Naive thymus-derived CD4-positive, alpha-beta T cell (primary cell): ENCODE measurements at places on chromosomes 7 and 10.

- H3K36me3 ChIP-seq: no peaks in the 10 kb centered on the region
- no peak overlapping the region for H3K4me3 ChIP-seq
- no peak for DNase-seq
- H3K27ac ChIP-seq: no peak overlapping the region
- H3K27me3 ChIP-seq: no peaks in the 10 kb centered on the region
Observed at GRCh38 chr7:38585572-38586354, 45.4 kb downstream of the AMPH start.

DNA sequence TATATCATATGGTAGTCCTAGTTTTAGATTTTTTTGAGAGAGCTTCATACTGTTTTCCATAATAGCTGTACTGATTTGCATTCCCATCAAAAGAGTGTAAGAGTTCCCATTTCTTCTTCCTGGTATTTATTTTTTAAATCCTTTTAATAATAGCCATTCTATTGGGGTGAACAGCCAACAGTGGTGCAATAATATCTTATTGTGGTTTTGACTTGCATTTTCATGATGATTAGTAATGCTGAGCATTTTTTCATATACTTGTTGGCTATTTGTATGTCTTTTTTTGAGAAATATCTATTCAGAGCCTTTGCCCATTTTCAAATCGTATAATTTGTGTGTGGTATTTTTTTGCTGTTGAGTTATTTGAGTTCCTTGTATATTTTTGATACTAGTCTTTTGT is 167.4 kb downstream of the FZD1 start:
- DNase-seq: no peak
- no peak overlapping the region for H3K4me3 ChIP-seq
- no peaks in the 10 kb centered on the region for H3K36me3 ChIP-seq
- no peak overlapping the region for H3K27ac ChIP-seq
- no peaks in the 10 kb centered on the region for H3K27me3 ChIP-seq

DNA sequence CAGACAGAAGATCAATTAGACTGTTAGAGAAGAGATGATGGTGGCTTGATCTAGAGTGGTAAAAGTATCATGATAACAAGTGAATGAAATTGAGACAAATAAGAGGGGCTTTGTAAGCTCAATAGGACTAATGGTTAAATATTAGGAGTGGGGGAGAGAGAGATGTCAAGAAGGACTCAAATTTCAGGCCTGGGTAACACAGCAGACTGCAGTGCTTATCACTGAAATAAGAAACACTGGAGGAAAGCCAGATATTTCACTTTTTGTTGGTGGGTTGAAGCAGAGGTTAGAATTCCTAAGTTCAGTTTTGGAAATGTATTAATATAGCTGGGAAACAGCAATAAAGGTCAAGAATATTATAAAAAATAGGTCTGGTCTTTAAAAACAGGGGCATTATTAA is 74.6 kb downstream of the ORC5 start:
- no peaks in the 10 kb centered on the region for H3K4me1 ChIP-seq
- H3K27me3 ChIP-seq: no peaks in the 10 kb centered on the region
- no peak overlapping the region for H3K27ac ChIP-seq
- DNase-seq: no peak

DNA sequence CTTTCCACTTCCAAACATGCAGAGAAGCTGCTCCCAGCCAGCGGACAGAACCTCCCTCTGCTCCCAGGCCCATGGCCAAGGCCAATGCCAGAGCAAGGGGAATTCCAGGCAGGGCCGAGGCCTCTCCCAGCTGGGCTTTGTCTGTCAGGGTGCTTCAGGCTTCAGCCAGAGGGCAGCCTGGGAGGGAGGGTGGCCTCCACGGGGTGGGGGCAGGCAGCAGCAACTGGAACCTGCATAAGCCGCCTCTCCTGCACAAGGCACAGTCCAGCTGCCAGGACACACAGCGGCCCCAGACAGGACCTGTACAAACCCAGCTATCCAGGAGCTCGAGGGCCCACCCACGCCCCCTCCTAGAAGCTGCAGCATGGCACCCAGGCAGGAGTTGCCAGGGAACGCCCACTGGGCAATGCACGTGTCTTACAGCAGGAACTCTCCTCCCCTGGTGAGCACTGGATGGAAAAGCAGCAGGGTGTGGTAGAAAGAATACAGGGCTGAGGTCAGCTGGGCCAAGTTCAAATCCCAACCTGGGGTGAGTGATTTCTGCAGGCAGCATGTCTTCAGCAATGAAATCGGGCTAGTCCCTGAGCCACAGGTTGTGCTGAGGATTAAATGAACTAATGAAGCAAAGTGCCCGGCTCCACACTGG is 7.6 kb downstream of the FAM53B start:
- no peak overlapping the region for H3K4me3 ChIP-seq
- H3K36me3 ChIP-seq: no peaks in the 10 kb centered on the region
- peaks cover 97% of the 10 kb centered on the region for H3K4me1 ChIP-seq
